Stimulated activated CD4-positive, alpha-beta T cell treated with anti-CD3 and anti-CD28 coated beads, Interleukin-2, amount 100 ng/mL, for 24 hours (primary cell): ENCODE measurements at places on chromosomes 5 and 9.

DNA sequence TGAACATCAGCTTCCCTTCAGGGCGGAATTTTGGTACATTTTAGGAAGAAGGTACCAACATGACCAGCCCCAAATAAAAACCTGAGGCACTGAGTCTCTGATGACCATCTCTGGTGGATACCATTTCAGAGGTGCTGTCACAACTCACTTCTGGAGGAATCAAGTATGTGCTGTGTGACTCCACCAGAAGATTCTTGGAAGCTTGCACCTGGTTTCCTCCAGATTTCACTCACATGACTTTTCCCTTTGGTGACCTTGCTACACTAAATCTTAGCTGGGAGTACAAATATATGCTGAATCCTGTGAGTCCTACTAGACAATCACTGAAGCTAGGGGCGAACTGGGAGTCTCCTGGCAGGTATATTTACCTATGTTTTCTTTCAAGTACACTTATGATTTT lies 28.5 kb downstream of the ECPAS start:
- DNase-seq, result no peak

- DNase-seq, result peak; percentile 41
Measured at GRCh38 chr5:45696206-45696836, at the start of gene HCN1. Gene HCN1 (minus strand): TSS chr5:45696380.

DNA sequence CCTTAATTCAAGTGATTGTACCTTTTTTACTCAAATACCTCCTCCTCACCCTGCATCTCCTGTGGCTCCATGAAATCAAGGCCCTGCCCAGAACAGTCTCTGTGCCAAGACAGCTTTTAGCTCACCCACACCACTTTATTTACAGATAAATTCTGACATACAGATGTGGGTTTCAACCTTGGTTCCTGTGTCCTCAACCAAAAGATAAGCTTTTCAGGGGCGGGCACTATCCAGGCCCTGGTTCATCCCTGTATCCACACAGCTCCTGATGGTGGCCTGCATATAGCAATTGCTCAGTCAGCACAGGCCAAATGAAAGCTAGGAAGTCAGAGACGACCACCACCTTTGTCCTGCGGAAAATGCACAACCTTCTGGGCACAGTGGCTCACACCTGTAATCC lies 8.3 kb downstream of the SHB start:
- no peak for DNase-seq

- DNase-seq, result no peak
Measured at GRCh38 chr9:88468226-88468625, 66.8 kb upstream of the NXNL2 start.

DNA sequence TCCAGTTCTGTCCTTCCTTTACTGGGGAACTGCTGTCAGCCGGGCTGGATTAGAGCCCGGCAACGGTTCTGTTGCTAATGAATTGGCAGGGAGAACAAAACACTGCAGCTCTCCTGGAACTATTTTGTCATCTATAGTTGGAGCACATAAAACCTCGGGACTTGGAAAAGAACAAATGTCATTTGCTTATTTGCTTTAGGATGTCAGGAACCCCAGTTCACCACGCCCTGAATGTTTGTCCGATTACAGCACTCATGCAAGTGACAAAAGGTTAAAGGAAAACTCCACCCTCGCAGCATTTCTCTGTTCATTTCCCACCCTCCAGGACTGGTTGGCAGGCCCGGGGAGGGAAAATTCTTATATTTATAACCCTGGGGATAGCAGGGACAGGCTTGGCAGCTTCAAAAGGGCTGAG lies 66.4 kb upstream of the PLPP1 start:
- no peak for DNase-seq

DNA sequence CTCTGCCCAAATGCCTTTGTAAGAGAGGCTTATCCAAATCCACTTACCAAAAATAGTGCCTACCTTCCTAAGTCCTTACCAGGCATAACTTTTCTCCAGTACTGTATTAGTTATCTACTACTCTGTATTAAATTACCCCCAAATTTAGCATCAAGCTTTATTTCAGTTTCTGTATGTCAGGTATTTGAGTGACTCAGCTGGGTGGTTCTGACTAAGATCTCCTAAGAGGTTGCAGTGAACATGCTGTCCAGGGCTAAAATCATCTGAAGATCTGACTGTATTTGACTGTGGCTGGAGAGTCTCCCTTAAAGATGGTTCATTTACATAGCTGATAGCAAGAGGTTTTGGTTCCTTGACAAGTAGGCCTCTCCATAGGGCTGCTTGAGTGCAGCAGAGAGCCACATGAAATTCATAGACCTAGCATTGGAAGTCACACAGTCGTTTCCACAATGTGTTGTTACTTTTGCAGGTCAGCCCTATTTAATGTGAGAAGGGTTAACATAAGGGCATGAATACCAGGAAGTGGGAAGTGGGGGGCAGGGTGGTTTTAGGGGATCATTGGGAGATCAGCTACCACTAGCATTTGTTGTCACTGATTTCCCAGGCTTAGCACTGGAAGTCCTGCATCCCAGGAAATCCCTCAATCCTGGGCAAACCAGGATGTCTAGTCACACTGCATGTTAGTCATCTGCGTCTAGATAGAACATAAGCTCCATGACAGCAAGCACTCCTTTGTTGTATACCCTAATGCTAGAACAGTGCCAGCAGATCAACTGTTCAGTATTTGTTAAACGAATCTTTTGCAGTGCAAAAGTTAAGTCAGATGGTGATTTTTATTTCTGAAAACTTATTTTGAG lies 2.0 kb upstream of the ZNF622 start:
- peak; percentile 25 for DNase-seq

DNA sequence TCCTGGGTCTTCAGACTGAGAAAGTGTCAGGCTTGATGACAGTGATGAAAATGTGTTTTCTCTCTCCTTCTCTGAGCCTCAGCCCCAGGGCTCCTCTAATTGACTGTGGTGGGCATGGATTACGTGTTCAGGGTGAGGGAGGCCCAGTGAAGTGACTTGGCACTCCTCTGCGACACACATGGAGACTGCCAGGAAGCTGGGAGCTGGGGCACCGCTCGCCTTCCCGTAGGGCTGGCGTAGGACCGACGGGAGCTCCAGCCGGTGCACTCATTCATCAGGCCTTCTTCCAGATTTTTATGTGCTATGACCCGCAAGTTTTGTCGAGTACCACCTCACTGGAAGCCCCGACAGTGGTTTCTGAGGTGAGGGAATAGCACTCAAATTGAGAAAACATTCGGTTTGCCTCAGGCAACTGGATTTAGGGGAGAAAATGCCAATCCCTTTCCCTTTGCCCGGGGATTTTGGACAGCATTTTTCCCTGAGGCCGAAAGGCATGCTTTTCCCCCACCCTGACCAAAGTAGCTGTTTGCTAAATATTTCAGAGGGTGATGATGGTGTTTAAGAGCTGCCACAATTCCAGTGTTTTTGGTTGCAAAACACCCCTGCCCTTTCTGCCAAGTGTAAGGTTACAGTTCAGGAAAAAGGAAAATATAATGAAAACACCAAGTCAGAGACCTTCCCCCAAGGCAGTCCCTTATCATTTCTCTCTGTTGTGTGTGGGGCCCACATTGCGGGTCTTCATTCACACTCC lies 83.7 kb downstream of the PCSK5 start:
- DNase-seq, result no peak

- no peak for DNase-seq
Measured at GRCh38 chr5:135729321-135729786, 105.1 kb upstream of the SLC25A48 start.

DNA sequence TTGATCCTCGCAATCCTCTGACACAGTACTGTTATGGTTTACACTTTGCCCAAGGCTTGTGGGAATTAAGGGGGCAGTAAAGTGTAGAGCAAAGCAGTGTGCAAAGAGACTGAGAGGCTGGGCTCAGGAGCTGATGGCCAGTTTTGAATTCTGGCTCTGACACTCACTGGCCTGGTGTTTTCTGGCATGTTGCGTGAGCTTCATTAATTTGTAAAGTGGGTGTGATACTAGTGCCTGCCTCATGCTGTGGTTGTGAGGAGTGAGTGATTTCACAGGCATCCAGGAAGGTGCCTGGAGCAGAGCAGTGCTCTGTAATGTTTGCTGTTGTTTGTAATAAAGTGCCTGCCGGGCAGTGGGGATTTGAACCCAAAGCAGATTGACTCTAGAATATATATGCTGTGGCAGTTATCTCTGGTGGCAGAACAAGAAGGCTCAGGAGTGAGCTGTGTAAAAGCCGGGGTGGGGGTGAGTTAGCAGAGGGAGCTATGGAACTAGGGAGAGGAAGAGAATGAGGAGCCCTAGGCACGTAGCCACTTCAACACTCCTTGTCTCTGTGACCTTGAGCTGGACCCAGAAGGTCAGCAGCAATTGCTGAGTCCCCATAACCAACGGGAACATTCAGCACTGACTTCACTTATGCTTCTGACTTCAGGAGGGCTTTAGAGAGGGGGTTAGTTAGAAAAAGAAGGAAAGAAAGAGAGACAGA lies 108.5 kb downstream of the DOCK2 start:
- no peak for DNase-seq

DNA sequence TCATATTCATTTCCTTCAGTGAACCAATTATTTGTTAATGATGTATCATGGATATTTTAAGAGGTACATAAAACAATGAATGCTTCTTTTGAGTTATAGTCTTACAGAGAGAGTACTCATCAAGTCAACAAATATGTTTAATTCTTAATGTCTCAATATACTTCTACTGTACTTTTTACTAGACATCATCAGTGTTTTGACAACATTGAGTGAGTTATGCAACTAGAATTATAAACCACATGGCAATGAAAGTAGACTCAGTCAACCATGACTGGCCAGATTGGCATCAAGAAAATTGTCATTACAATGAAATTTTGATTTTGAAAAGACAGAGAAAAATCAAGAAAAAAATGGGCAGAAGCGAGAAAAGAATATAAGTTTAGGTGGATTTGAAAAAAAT lies 1248.1 kb upstream of the CDH18 start:
- no peak for DNase-seq

DNA sequence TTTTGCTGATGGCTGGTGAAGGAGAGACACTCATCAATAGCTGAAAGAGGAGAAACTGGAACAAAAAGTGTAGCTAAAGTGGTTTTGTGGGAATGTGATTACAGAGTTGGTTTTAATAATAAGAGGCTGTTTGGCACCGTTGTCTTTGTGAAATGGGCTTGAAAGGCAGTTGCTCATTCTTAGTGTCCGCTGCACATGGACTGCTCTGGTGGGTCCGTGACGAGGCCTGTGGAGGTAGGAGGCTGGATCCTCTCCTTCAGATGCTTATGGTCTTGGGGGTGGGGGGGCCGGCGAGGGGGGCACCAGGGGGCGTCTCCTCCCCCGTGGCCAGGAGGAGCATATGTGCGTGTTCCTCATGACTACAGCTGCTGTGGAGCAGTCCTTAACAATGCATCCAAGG lies 29.8 kb downstream of the FUBP3 start:
- DNase-seq, result no peak

DNA sequence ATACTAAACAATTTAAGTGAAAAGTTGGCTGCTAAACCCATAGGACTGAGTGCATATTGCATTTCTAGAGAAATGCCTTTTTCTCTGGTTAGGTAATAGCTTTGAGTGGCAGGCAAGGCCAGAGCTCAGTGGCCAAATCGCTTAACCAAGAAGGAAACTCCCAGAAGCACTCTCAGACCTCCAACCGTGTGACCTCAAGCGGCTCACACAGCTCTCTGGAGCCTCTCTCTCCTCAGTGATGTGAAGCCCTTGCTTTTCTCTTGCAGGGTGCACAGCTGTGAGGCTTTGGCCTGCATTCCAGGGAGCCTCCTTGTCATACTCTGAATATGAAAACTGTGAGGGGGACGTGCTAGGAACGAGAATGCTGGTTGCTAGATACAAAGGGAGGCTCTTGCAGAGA lies 106.7 kb downstream of the INSYN2B start:
- no peak for DNase-seq

DNA sequence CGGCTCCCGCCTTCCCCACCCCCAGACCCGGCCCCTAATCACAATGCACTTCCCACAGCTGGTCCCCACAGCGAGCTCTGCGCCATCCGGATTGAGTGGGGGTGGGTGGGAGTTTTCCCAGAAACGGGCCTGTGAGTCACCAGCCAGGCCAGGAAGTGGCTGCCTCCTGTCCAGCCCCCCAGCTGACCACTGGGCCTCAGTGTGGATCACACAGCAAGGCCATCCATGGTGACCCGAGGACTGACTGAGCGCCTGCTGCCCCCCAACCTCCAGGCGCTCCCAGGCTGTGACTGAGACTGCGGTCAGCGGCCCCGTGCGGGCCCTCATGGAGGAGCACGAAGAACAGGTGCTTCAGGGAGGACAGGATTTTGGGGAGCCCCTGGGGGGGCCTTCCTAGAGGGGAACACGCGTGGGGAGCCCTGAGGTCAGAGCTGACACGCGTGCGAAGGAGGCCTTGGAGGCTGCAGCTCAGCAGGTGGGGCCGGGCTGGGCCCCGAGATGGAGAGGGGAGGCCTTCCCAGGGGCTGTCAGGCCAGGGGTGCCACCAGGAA lies 48.3 kb upstream of the EGFL7 start:
- DNase-seq, result no peak

- no peak for DNase-seq
Measured at GRCh38 chr5:117103703-117104102, 529.1 kb upstream of the SEMA6A start.

- no peak for DNase-seq
Measured at GRCh38 chr9:89149726-89150125, 28.9 kb downstream of the SHC3 start.

- DNase-seq, result peak; percentile 83
Measured at GRCh38 chr5:1523793-1524480, at the start of gene LPCAT1. Gene LPCAT1 (minus strand): TSS chr5:1523960. CDS start chr5:1523844, 116 bp downstream.

GRCh38 chr9:85602742-85603141 lies 139.0 kb downstream of the AGTPBP1 start:
- no peak for DNase-seq

- no peak for DNase-seq
Measured at GRCh38 chr9:116990592-116990991, 303.5 kb downstream of the TRIM32 start.

- no peak for DNase-seq
Measured at GRCh38 chr5:101244621-101245020, 341.5 kb upstream of the ST8SIA4 start.

GRCh38 chr9:127852829-127853228 lies 1.6 kb downstream of the ENG start:
- DNase-seq, result no peak

- no peak for DNase-seq
Measured at GRCh38 chr5:115267617-115268016, 4.9 kb upstream of the PGGT1B start.

DNA sequence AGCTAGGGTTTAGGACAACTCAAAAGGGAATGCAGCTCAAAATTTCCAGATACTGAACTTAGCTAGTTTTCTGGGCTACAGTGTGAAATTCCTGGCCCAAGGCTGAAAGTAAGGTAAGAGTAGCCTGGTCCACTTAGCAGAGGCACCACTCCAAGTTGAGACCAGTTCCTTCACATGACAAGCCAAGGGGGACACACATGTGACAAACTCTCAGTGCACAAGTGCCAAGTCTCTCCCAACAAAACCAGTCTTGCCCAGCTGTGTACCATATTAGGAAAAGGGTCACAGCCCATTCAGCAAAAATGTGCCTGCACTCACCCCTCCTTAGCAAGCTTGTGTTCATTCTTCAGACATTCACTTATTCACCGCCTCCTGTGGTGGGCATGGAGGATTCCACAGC lies 27.8 kb downstream of the KLHL3 start:
- DNase-seq, result no peak

DNA sequence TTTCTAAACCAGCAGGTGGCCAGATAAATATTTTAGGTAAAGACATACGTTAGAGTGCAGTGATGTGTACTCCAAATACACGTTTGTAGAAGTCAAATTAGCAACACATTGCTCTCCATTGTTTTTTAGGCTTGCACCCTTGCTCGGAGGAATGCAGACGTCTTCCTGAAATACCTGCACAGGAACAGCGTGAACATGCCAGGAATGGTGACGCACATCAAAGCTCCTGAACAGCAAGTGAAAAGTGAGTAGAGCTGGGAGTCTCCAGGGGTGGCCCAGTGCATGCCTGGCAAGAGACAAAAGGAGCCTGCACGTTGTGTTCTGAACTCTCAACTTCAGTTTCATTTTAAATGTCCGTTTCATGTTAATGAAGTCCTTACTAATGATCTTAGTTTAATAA lies 207.5 kb upstream of the OTULINL start:
- no peak for DNase-seq
